Cardiac septum (tissue), 1 donor: ENCODE measurements at places on chromosomes 1 and 21.

GRCh38 chr21:41425954-41426675 is at the start of gene MX1:
TSS of gene MX1 (plus strand) at chr21:41426239. CDS start at chr21:41432071, 5,832 bp downstream.
- peak; percentile 91 for DNase-seq

DNA sequence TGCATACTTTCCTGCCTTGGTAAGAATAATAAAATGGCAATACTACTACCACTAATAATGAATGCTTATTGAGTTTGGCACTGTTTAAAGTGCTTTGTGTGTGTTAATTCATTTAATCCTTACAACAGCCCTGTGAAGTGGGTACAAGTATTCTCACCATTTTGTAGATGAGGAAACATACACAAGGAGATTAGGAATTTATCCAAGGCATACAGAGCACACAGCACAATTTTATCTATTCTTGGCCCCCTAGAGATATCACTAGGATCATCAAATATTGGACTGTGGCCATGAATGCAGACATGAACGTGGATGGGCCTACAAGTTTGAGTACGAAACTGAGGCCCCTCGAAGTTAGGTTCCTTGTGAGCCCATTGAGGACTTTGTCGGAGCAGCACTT is 39.5 kb downstream of the TENT5C start:
- DNase-seq: no peak

DNA sequence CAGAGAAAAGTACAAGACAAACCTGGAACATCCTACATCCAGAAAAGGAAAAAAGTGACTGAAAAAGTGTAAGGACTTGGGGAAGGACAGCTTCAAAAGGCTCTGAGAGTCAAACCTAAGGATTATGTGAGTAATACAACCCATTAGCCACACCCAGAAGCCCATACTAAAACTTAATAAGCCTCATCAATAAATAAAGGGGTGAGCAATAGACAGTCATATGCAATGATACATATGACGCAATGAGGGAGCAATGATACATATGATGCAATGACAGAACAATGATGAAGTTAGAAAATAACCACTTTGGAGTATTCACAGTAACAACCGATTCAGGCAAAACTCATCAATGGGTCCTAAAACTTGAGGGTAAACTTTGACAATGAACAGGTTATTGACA is 50.1 kb downstream of the BRWD1 start:
- DNase-seq: no peak

- DNase-seq: no peak
These were observed 1.8 kb downstream of the KRTAP10-1 start for GRCh38 chr21:44537930-44538911.

GRCh38 chr1:44698138-44698537 is 23.6 kb downstream of the ARMH1 start:
- no peak for DNase-seq

GRCh38 chr1:26138974-26139558 is 19.8 kb upstream of the FAM110D start:
- no peak for DNase-seq

DNA sequence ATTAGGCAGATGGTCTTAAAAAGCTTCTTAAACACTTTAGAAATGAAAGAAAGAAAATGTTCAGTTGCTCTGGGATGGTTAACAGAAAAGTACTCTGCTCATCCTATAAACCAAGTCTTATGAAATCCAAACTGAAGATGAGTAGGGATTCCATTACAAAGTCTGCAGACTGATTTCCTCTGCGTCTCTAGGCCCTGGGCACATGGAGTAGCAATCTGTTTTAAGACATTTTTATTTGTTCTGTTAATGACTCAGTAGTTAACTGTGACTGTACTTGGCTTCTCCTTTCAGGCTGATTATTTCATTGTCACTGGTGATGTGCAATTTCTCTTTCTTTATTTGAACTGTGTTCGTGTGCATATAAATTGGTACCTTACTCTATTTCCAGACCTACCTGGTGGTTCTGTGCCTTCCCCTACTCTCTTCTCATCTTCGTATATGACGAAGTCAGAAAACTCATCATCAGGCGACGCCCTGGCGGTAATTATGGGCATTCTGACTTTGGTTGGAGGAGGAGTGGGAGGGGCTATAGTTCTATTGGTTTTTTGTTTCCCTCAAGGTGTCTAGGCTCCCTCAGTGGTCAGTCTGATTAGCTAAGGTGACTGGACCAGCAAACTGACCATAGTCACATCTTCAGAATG is 30.6 kb downstream of the ATP1A1 start:
- DNase-seq: no peak

DNA sequence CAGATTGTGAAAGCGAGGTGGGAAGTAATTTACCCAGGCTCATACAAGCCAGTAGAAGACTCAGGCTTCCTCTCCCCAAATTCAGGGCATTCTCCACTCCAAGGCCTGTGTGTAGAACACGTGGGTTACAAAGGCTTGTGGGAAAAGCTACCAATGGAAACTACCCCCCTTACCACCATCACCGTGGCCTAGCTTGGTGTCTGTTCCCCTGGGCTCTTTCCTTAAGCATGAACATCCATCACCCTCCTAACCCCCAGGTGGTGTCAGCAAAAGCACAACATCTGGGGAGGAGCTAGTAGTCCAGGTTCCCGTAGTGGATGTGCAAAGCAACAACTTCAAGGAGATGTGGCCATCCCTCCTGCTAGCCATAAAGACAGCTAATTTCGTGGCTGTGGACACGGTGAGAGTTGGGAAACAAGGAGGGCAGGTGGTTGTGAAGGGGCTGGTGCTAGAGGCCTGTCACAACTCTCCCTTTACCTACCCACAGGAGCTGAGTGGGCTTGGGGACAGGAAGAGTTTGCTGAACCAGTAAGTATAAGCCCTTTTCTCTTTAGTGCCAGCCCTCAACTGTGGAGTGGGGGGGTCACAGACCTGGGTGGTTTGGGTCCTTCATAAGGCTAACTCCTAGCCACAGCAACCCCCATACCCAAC is 701 bp upstream of the MUTYH start:
- no peak for DNase-seq

DNA sequence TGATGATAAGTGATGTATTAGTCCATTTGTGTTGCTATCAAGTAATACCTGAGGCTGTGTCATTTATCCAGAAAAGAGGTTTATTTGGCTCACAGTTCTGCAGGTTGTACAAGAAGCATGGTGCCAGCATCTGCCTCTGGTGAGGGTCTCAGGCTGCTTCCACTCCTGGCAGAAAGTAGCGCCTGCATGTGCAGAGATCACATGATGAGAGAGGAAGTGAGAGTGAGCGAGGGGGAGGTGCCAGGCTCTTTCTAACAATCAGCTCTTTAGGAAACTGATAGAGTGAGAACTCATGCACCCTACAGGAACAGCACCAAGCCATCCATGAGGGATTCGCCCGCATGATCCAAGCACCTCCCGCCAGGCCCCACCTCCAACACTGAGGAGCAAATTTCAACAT is 2.2 kb upstream of the FHAD1 start:
- DNase-seq: no peak

GRCh38 chr1:38072858-38073257 is 26.3 kb upstream of the POU3F1 start:
- no peak for DNase-seq

DNA sequence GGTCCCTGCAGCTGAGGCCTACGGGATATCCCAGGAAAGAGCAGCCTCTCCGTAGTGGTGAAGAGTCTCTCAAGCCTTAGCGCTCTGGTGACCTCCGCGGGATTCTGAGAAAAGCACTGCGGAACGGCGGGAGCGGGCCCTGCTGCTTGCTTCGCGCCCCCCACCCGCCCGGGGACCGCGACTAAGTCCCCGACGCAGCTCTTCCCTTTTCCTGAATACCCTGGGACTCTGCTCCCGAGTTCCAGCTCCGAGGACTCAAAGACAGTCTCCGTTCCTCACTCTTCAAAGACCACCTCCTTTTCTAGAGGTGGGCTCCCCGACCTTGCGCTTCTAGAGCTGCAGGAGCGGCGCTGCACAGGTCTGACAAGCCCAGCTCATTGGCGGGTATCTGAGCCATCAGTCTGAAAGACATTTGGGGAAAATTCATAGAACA is 3.6 kb upstream of the PRRX1 start:
- DNase-seq: no peak

- no peak for DNase-seq
These were observed 60.5 kb upstream of the FOXD3 start for GRCh38 chr1:63261736-63262458.

DNA sequence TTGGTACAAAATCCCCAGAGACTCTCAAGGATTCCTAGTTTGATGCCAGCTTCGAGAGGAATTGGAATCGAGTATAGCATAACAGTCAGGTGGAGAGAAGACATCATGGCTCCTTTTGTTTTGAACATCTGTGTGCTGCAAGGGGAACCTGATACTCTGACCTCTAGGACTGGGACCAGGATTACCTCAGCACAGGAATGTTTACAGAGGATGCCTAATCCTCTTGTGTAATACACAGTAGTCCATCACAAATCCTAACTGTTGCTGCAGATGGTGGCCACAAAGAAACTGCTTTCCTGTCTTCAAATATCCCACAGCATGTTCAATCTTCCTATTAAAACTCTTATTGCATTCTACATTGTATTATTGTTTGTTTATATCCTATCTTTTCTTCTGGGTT is 111.8 kb upstream of the PRMT6 start:
- no peak for DNase-seq

DNA sequence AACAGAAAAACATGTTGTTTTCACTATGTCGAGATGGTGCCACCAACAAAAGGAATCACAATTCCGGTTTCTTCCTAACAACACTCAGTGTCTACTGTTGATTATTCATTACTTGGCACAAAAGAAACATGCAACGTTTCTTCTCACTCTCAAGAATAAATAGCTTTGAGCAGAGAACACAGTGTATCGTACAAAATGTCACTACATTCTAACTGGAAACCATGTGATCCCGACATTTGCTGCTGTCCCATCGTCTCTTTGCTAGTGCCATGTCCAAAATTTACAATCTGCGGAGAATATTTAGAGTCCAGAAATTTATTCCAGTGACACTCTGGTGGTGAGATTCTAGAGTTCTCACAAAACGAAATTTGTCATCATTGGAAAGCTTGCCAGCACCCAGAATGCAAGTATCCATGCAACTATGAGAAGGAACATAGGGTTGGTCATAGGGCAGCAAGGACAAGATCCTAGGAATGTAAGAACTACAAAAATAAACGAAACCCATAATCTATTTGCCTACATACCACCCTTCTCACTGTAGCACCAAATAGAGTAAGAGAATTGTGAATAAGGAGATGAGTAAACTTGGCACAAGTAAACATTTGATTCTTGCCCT is 505.1 kb downstream of the LTN1 start:
- no peak for DNase-seq

GRCh38 chr21:46159841-46160656 is 4.7 kb upstream of the FTCD start:
- peak; percentile 54 for DNase-seq

DNA sequence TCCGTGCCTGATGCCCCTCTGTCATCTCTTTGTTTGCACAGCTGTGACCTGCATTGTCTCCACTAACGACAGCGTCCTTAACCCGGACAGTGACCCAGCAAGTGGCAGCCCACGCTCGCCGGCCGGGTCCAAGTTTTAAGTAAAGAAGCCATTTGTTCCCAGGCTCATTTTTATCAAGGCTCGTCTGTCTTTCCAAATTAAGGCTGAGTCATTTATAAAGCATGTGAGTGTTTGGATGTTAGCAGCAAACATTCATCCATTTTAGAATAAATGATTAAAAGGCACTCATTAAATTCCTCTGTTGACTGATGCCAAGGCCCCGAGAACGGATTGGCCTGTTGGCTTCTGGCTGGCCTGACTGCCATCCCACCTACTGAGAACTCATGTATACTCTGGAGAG is 514.5 kb downstream of the NPHP4 start:
- DNase-seq: no peak

DNA sequence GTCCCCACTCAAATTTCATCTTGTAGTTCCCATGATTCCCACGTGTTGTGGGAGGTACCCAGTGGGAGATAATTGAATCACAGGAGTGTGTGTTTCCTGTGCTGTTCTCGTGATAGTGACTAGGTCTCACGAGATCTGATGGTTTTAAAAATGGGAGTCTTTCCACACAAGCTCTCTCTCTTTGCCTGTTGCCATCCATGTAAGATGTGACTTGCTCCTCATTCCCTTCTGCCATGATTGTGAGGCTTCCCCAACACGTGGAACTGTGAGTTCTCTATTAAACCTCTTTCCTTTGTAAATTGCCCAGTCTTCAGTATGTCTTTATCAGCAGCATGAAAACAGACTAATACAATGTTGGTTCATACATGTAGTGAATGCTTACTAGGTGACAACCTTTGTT is 163.2 kb upstream of the PALMD start:
- DNase-seq: no peak

- DNase-seq: no peak
These were observed 27.5 kb downstream of the COA7 start for GRCh38 chr1:52670604-52671003.

DNA sequence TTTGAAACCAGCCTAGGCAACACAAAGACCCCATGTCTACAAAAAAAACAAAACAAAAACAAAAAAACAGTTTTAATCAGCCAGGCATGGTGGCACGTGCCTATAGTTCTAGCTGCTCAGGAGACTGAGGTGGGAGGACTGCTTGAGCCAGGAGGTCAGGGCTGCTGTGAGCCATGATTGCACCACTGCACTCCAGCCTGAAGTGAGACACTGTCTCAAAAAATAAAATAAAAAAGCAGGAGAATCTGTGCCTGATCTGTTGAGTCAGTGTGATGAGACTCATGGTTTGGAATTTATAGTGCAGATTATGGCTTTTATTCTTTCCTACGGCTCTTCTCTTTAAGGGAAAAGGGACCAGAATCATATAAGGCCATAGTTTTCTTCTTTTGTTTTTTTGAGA is 16.5 kb downstream of the TRIT1 start:
- DNase-seq: no peak

DNA sequence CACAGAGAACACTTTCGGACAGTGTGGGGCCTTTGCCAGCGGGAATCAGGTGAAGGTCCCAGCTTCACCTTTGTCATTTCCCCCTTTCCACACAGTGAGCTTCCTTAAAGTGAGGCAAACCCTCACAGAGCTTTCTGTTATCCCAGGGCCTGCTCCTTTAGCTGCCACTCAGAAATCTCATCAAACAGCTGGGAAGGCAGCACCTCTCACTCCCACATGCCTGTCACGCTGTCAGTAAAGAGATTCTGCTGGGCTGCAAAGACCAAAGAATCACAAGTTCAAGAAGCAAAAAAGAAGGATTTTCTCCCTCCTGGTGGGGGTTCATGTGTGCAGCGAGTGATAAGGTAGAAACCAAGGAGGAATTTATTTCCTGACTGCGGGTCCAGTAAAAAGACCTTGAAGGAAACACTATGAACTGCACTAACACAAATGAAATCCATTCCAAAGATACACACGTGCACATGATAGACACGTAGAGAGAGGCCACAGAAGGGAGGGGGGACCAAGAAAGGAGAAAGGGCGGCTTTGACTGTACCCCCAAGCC is 44.0 kb downstream of the HTR6 start:
- no peak for DNase-seq

DNA sequence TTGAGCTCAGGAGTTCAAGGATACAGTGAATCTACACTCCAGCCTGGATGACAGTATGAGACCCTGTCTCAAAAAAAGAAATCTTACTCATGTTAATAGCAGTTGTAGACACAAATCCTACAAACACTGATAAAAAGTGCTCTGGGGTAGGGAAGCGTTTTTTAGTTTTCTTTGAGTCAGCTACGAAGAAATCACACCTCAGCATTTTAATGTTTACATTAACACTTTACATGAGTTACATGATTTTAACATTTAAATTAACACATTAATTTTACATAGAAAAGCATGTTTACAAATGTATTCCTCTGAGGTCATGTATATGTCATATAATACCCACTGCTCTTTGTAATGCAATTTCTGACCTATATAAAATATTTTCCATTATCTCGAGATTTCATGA is 419.2 kb downstream of the DPYD start:
- no peak for DNase-seq

- DNase-seq: peak; percentile 81
These were observed at the start of gene EFNA1 for GRCh38 chr1:155127105-155127966. TSS of gene EFNA1 (plus strand) at chr1:155127876. CDS start at chr1:155127978, 102 bp downstream.
